ENCODE measurements at places on chromosomes 12 and 14.

- peaks cover 25% of the 10 kb centered on the region for H3K4me1 ChIP-seq
- H3K27me3 ChIP-seq = no peaks in the 10 kb centered on the region
- H3K27ac ChIP-seq = no peak overlapping the region
- no peaks in the 10 kb centered on the region for H3K36me3 ChIP-seq
- no peak overlapping the region for H3K4me3 ChIP-seq
Measured at GRCh38 chr12:116365606-116366455, 88.3 kb upstream of the MED13L start.

DNA sequence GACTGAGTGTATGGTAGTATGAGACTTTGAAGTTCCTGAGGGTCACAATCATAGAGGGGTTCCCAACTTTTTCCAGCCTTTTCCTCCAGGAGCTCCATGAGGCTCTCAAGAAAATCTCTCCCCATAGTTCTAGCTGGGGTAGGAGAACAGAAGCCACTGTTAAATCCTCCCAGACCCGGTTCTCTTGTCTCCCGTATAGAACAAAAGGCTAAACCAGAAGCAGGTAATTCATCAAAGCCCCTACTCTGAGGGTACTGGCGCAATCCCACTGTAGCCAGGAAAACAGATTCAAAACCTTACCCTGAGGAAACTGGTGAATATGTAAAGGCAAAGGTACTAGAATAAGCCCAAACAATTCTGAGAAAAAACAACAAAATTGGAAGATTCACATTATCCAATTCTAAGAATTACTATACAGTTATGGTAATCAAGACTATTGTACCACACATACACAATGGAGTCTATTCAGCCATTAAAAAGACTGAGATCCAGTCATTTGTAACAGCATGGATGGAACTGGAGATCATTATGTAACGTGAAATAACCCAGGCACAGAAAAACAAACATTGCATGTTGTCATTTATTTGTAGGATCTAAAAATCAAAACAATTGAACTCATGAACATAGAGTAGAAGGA, 20.5 kb downstream of the OR8S1 start:
- H3K4me3 ChIP-seq = no peak overlapping the region
- H3K4me1 ChIP-seq = no peaks in the 10 kb centered on the region
- peaks cover 2% of the 10 kb centered on the region for H3K27me3 ChIP-seq

DNA sequence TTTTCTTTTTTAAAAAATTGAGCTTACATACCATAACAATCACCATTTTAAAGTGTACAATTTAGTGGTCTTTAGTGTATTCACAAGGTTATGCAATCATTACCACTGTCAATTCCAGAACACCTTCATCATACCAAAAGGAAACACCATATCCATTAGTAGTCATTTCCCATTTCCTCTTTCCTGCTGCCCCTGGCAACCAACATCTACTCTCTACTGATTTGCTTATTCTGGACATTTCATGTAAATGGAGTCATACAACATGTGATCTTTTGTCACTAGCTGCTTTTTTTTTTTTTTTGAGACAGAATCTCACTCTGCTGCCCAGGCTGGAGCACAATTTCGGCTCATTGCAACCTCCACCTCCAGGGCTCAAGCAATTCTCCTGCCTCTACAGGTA, 66.8 kb upstream of the CFL2 start:
- peak overlapping the region; percentile 3 for H3K27ac ChIP-seq
- no peaks in the 10 kb centered on the region for H3K27me3 ChIP-seq
- H3K4me1 ChIP-seq = peaks cover 15% of the 10 kb centered on the region
- peaks cover 64% of the 10 kb centered on the region for H3K36me3 ChIP-seq
- no peak overlapping the region for H3K4me3 ChIP-seq
- no peak for ATAC-seq

DNA sequence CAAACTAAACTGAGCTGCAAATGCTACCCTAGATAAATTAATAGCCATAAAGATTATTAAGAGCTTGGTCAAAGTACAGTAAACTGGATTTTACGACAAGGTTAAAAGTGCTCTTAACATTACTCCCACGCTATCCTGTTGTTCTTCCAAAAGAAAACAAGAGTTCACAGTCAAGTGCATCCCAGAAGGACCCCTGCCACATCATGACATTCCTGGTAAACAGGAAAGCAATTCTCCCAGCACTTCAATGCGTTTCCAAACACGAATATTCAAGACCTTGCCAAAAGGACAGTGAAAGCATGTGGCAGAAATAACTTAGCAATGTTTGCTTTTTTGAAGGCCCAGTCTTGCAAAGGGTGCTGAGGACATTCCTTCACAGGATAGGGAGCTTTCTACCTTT, 11.2 kb downstream of the SPRING1 start:
- peaks cover 34% of the 10 kb centered on the region for H3K4me1 ChIP-seq
- H3K27ac ChIP-seq = no peak overlapping the region
- no peaks in the 10 kb centered on the region for H3K27me3 ChIP-seq
- H3K4me3 ChIP-seq = no peak overlapping the region
- H3K36me3 ChIP-seq = peaks cover 29% of the 10 kb centered on the region
- ATAC-seq = no peak

Data from stimulated activated memory B cell treated with anti-CD40 and anti-IgM and Interleukin-4, amounts not matched to agents 10 μg/mL and 1 μg/mL and 100 μg/mL, for 72 hours (primary cell).